ENCODE measurements at places on chromosomes 12 and 14.

GRCh38 chr12:30110958-30111586 lies 327.3 kb upstream of the TMTC1 start:
- no peak for DNase-seq
- H3K4me1 ChIP-seq = no peaks in the 10 kb centered on the region
- no peak overlapping the region for H3K4me3 ChIP-seq
- H3K27me3 ChIP-seq = no peaks in the 10 kb centered on the region
- no peak overlapping the region for H3K27ac ChIP-seq
- H3K36me3 ChIP-seq = no peaks in the 10 kb centered on the region

- no peak overlapping the region for H3K4me3 ChIP-seq
- H3K27ac ChIP-seq = no peak overlapping the region
- DNase-seq = no peak
- no peaks in the 10 kb centered on the region for H3K27me3 ChIP-seq
- no peaks in the 10 kb centered on the region for H3K4me1 ChIP-seq
Observed at GRCh38 chr14:82451675-82452074, 918.0 kb upstream of the SEL1L start.

DNA sequence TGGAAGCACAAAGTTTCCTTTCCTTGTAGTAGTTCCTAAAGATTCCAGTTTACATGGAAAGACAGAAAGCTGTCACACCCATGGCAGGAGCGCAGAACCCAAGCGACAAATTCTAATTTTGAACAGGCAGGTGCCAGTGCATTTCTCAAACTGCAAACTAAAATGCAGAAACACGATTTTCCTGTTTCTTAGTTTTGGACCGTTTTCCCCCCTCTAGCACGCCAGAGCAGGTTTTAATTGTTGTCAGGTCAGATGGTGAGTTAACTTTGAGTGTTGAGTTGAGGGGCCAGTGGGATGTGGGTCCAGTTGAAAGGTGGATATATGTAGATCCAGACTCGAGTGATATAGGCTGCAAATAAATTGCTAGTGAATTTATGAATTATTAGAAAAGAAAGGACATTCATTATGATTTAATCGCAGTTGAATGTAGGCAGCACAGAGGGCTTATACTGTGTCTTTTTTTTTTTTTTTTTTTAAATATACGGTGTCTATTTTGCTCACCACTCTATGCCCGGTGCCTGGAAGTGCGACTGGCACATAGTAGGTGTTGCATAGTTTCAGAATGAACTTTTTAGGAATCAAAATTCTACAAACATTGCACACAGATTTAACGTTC lies 909 bp upstream of the ETFBKMT start:
- peak overlapping the region; percentile 77 for H3K4me3 ChIP-seq
- DNase-seq = no peak
- peak overlapping the region; percentile 98 for H3K27ac ChIP-seq
- H3K4me1 ChIP-seq = no peaks in the 10 kb centered on the region
- H3K36me3 ChIP-seq = no peaks in the 10 kb centered on the region

DNA sequence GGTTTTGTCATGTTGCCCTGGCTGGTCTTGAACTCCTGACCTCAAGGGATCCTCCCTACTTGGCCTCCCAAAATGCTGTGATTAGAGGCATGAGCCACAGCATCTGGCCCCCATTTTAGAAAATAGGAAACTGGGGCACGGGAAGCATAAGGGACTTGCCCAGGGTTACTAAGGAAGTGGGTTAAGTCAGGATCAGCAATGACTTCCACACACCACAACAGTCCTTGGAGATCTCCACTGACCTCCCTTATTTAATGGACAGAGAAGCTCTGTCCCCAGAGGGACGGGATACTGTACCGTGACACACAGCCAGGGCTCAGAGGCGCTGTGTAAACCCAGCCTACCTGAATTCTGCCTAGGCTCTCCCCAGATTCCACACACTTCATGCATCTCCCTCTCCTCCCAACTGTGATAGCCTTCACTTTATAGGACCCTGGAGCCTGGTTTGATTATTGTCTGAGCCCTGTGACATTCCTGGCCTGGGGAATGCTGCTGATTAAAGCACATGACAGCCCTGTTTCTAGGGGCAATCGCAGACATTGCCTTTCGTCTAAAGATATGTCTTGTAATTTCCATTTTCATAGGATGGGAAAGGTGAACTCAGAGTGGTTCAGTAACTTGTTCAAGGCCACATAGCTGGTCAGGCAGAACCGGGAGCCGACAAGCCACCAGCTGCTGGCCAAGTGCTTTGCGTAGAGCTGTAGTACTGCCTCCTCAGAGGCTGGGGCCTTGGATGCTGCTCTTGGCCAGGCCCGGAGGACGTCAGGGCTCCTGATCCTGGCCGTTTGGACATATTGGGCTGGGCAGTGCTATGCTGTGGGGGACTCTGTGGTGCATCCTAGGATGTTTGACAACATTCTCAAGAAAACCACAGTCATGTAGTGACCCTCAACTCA lies 20.8 kb downstream of the SERPINA1 start:
- no peaks in the 10 kb centered on the region for H3K4me1 ChIP-seq
- no peak for DNase-seq
- H3K36me3 ChIP-seq = no peaks in the 10 kb centered on the region
- H3K27ac ChIP-seq = no peak overlapping the region
- no peaks in the 10 kb centered on the region for H3K27me3 ChIP-seq

DNA sequence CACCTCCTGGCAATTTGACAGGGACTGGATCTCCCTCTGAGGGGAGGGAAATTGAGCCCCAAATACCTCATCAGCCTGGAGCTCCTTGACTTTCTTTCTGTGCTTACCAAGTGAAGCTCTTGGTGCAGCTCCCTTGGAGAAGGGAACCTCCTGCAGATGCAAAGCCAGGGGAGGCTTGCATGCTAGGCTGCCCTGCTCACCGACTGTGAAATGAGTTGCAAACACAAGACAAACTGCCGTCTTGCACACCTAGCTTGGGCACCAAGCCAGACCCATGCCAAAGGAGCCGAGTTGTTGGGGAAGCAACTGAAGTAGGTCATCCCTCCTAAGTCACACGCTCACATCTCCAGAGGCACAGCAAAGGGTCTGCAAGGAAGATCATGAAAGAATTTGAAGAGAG lies 95.2 kb downstream of the GTF2A1 start:
- H3K4me3 ChIP-seq = no peak overlapping the region
- no peak for DNase-seq
- no peaks in the 10 kb centered on the region for H3K4me1 ChIP-seq
- no peaks in the 10 kb centered on the region for H3K27me3 ChIP-seq
- H3K36me3 ChIP-seq = no peaks in the 10 kb centered on the region

DNA sequence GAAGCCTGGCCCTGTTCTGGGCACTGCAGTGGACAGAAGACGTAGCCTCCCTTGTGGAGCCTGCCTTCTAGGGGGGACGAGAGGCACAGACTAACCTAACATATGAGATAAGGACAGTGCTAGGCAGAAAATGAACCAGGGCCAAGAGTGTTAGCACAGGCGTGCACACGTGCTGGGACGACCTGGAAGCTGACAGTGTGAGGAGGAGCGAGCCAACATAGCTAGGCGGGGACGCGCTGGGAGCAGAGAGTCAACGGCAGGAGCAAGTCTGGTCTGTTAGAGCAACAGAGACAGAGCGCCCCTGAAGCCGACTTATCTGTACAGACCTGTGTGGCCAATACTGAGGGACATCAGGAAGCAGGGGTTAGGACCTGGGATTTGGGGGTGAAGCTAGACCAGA lies 8.0 kb downstream of the PXMP2 start:
- H3K27ac ChIP-seq = no peak overlapping the region
- no peaks in the 10 kb centered on the region for H3K4me1 ChIP-seq
- H3K36me3 ChIP-seq = no peaks in the 10 kb centered on the region
- H3K27me3 ChIP-seq = no peaks in the 10 kb centered on the region

DNA sequence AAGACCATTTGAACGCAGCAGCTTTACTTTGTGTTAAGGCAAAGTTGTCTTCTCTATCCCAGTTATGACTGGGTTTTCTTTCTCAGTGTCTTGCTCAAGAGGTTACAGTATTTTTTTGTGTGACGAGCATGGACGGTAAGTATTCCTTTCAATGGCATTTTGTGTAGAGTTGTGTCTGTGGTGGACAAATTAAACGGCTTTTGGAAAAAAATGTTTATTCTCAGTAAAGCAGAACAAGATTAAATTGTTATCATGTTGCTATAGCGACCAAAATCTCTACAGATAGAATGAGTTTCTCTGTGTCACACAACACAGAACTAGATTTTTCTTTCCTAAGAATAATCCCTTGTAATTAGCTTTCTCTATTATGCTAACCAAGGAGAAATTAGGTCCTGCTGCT lies 417.1 kb downstream of the AEBP2 start:
- H3K4me1 ChIP-seq = no peaks in the 10 kb centered on the region
- DNase-seq = no peak
- no peaks in the 10 kb centered on the region for H3K27me3 ChIP-seq
- H3K4me3 ChIP-seq = no peak overlapping the region
- H3K27ac ChIP-seq = peak overlapping the region; percentile 30
- no peaks in the 10 kb centered on the region for H3K36me3 ChIP-seq

DNA sequence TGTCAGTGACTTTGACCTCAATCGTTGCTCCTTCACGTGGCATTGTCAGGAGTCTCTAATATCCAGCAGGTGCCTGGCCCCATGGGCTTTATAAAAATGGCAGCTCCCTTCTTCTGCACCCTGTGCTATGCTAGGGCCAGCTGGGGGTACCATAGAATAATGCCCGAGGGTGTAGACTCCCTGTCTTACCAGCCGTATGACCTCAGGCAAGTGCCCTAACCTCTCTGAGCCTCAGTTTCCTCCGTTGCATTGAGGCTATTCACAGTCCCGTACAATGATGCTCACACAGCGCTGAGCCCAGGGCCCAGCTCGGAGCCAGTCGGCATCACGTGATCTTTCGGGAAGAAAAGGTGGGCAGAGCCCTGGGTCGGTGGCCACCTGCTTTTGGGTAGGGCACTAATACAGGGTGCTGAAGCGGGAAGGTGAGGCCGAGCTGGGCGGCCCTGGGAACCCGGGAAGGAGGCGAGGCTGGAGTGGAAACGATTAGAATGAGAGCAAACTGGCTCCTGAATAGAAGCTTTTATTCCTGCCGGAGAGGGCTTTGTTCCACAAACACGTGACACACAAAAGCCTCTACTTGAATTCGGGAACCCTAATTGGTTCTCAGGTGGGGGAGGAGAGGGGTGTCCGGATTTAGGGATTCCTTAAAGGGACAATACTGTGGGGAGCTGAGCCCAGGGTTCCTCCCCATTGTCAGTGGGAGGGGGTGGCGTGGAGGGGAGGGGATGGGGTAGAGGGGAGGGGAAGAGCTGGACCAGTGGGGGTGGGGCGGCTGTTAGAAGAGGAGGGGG lies 19.9 kb upstream of the MSI1 start:
- H3K27ac ChIP-seq = no peak overlapping the region
- H3K4me3 ChIP-seq = no peak overlapping the region
- DNase-seq = no peak
- no peaks in the 10 kb centered on the region for H3K36me3 ChIP-seq

DNA sequence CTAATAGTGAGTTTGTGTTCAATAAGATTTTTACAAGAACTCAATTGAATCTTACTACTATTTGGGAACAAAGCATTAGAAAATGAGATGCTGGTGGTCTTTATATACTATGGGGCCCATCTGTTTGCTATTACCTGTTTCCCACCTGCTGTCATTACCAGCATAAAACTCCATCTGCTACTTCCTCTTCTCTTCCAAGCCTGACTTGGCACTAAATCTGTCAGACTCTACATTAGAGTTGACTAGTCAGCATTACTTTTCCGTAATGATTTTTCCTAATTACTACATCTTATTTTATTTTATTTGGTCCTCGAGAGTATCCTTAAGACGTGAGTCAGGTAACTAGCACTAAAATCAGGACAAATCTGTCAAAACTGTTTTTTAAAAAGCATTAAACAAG lies 68.1 kb upstream of the KRR1 start:
- H3K36me3 ChIP-seq = no peaks in the 10 kb centered on the region
- H3K4me3 ChIP-seq = no peak overlapping the region
- H3K4me1 ChIP-seq = no peaks in the 10 kb centered on the region
- no peak overlapping the region for H3K27ac ChIP-seq
- no peaks in the 10 kb centered on the region for H3K27me3 ChIP-seq
- DNase-seq = no peak

DNA sequence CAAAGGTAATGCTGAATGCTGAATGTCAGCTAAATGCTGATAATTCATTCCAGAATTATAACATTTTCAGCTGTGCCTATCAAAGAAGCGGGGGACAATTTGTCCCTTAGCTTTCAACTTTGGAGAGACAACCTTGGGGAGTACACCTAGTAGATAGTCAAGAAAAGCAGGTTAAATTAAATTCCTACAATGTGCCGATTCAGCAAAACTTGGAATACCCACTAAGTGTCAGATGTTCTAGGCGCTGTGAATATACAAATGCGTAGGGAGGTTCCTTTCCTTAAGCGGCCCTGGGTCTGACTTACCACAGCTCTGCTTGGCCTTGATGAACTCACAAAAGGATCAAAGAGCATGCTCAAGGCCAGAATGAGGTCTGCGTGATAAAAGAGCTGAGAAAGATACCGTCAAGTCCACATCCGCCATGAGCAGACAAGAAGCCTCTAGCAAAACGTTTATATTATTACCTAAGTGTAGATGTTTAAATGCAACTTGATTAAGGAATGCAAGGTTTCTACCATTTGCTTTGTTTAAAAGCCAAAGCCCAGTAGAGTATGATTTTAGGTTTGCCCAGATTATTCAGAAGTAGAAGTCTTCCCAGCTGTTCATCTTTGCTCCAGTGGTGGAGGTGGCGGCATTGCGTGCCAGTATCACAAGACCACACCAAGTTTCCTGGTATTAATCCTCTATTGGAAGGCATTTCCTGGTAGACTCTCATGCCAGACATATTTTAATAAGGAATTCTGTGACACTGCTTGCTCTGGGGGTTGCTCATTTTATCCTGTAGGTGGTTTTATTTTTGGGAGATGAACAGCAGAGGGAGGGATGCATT lies 368.6 kb downstream of the DPF3 start:
- H3K4me1 ChIP-seq = no peaks in the 10 kb centered on the region
- no peaks in the 10 kb centered on the region for H3K27me3 ChIP-seq
- no peaks in the 10 kb centered on the region for H3K36me3 ChIP-seq
- no peak for DNase-seq

All from colonic mucosa (tissue), 4 donors.